ENCODE measurements at places on chromosomes 13 and 19.

DNA sequence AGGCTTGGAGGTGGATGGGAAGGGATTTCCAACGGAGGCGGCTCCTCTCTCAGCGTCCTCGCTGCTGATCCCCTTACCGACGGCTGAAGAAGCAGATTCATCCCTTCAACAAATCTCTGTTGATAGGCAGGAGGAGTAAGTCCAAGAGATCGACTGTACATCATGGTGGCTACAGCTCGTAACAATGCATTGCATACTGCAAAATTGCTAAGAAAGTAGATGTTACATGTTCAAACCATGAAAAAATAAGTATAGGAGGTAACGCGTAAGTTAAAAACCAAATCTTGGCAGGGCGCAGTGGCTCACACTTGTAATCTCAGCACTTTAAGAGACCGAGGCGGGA is 468 bp upstream of the SLC39A3 start:
- DNase-seq, result no peak

- DNase-seq, result peak; percentile 54
These were observed 126.8 kb downstream of the LMO7 start for GRCh38 chr13:75762955-75763354.

GRCh38 chr19:4538601-4538954 is 1.3 kb downstream of the LRG1 start:
- DNase-seq, result no peak

DNA sequence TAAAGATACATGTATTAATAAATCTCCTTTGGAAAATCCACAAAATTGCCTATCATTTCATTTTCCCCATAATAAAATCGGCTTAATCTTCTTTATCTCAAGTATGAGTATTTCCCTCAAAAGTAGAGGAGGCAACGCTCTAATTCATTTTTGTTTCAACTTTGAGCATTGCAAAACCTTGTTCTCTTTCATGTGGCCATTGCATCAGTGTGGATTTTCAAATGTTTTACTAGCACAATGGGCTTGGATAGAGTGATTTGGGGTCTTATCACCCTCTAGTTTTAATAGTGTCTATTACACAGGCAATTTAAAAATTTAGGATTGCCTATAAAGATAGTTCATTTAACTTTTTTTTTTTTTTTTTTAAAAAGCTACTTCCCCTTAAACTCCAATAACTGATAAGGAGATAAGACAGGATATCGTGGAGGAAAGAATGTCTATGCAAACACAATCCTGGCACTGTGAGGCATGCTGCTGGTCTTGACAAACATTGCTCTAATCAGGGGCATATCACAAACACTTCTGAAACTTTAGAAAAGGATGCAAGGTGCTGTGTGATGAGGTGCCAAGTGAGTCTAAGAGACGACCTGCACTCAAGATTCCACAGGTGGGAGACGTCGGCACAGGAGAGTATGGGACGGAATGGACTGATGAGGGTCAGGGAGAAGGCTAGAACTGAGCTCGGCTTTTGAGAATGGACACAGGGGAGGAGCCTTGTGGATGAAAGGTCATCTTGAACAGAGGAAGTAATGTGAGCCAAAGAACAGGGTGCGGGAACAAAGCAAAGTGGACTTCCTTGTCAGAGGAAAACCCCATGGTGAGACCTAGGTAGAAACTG is 199.7 kb downstream of the IRS2 start:
- no peak for DNase-seq

DNA sequence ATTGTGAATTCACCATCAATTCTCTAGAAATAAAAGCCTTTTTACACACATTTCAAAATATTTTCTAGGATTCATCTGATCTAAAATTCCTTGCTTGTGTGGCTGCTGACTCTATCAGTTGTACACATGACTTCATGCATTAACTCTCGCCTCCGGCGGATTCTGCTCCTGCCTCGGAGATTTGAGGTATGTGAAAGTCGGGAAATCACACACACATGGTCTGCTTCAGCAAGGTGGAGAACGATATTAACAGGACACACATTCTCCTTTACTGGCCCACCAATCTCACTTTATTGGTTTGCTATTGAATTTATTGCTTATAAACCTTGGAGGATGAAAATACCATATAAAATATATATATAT is 855.7 kb downstream of the SLITRK5 start:
- DNase-seq, result no peak

- DNase-seq, result no peak
These were observed 2683.8 kb downstream of the PCDH9 start for GRCh38 chr13:64546371-64546770.

DNA sequence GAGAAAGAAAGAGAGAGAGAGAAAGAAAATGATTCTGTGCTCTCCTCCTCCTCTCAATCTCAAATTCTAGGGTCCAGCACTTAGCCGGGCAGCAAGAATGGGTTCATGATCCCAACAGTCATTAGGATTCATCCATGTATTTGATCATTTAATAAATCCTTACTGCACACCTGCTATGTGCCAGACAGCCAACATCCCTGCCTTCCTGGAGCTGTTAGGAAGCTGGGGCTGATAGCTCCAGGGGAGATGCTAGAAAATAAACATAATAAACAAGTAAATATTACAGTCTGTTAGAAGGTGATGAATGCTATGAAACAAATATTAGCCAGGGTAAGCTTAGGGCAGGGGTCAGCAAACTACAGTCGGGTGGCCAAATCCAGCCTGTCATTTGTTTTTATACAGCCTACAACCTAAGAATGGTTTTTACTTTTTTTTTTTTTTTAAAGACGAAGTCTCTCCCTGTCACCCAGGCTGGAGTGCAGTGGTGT is 9.9 kb upstream of the ACP7 start:
- no peak for DNase-seq

DNA sequence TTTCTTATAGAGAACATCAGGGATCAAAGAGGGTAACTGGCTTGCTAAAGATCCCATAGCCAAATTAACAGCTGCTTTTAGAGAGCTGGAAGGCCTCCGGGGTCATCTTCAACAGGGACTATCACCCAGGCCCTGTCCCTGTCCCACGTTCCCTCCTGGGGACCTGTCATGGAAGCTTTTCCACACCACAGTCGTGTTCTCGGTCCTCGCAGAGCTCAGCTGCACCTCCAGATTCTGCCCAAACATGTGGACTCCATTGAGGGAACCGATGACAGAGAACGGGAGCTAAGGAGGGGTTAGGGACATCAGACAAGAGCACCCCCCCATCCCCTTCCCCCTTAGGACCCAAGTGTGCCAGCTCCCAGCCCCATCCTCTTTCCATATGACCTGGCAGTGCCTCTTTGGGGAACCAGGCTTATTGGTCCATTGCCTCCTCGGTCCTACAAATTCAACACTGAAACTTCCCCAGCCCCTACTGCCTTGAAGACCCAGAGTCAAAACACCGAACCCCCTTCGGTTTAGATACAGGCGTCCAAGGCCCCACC is 568 bp downstream of the FUZ start:
- no peak for DNase-seq

DNA sequence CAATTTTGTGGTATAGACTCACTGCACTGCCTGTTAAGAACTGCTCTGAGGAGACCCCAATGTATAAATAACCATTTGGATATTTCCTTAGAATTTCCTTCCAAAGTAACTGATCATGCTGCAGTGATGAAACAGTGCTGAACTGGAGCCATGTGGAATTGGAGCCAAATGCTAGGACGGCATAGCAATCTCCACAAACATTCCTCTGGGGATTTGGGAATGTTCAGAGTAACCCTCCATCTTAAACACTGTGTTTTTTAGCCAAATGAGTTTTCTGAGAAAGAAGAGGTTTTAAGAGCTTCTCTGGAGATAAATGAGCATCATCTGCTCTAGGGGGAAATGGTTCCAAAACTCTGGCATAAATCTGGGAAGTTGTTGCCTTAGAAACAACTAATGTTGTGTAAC is 98.2 kb downstream of the OLFM4 start:
- no peak for DNase-seq

DNA sequence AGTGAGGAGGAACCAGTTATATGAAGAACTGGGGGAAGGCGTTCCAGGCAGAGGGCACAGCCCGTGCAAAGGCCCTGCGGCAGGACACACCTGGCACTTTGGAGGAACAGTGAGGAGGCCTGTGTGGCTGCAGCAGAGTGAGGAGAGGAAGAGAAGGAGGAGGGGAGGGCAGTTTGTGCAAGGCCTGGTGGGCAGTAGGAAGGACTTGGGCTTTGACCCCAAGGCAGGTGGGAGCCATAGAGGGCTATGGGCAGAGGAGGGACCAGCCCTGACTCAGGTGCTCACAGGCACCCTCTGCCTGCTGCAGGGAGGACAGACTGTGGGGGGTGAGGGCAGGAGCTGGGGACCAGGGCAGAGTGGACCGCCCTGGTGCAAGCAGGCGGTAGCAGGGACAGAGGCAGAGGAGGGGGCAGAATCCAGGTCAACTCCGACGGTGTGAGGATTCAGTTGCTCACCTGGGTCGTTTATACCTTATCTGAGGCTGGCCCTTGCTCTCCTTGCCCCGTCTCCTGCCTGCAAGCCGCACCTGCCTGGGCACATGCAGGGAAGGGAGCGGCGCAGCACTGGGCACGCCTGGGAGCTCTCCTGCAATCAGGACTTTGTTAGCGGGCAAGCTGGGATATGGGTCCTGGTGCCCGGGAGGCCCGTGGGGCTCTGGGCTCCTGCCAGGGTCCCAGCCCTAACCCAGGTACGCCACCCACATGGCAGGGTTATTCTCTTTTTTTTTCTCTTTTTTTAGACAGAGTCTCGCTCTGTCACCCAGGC is 34.8 kb downstream of the NFIC start:
- no peak for DNase-seq

DNA sequence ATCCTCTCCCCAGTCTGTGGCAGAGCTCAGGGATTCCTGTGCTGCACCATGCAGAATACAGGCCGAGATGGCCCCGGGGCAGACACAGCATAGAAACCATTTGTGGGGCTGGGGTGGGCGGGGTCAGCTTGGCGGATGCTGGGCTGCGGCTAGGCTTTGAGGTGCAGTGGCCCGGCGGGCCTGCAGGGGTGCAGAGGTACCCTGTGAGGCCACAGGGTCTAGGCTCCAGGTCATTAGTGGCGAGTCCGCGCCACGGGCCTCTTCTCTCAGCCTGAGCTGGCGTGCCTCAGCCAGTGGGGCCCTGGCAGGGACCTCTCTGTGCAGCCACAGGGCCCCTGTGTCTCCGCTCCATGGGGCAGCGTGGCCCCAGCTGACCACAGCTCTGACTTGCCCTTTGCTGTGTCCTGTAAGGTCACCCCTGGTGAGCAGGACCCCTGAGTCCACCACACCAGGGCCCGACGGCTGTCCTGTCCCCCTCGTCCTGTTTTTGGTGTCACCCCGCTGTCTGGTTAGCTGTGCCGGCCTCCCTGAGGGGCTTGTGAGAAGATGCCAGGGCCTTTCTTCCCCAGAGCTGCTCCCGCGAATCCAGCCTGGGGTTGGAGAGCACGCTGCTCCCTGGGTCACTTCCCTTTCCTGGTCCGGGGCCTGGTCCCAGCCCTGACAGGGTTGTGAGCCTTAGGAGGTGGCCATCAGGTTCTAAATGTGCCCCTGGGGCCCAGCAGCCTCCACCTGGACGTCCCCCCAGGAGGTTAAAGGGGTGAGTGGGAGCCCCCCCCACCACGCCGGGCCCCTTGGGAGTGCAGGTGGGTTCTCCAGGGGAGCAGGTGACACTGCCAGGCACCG is 12.1 kb downstream of the KDM4B start:
- no peak for DNase-seq

DNA sequence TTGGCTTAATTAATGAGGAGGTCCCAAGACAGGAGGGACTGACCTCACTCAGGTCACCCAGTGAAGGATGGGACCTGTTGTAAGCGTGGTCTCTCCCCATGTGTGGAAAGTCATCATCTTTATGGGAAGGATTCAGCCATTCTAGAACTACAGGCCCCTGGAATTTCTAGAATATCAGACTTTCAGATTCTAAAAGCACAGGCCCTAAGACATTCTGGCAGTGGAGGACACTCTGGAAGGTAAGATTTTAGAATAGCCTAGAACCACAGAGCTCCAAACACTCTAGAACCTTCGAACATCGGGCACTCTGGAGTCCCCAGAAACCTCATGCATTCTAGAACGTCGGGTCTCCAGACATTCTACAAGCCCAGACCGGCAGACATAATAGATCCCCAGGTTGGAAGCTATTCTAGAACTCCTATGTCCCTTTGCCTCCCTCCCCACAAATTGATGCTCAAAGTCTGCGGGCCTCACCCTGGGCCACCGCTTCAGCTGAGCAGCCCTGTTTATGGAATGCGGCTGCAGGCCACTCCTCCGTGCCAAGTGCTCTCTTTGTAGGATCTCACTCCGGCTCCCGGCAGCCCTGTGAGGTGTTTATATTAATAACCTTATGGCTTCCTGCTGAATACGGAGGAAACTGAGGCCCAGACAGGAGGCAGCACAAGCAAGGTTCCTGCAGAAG is 1.9 kb upstream of the KLK15 start:
- DNase-seq, result no peak

- DNase-seq, result no peak
These were observed 66.7 kb upstream of the LRCH1 start for GRCh38 chr13:46486270-46486669.

GRCh38 chr13:35499196-35499662 is 22.7 kb upstream of the MAB21L1 start:
- no peak for DNase-seq

DNA sequence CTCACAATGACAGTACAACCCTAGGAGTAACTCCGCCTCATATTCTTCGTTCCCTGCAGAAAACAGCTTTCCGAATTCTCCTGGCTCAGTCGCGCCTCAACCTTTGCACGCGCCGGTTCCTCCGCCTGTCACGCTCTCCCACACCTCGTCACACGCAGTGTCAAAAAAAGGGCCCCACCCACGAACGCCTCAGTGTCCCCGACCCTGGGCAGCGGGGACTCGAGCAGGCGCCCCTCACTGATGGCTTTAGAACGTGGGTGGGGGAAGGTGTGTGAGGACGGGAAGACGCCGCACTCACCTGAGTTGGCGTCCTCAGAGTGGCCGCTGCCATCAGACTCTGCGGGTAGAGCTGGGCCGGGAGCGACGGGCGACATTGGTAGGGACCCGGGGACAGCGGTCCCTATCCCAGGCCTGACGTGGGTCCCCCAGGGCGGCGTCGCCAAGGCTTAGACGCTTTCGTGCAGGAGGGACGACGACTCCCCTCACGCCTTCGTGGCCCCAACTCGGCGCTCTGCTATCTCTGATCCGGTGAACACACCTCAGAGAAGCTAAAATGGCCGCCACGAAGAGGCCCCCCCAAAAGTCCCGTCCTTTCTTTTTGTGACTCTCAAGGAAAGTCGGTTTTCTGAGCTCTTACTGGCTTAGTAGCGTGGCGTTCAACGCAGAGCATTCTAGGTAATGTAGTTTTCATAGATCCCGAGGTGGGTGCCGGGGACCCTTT is at the start of gene ZNF154:
ZNF154 (minus strand) TSS at position 564 of the 721 bp plus-strand sequence; CDS start at position 331, 233 bp downstream.
- DNase-seq, result peak; percentile 55

GRCh38 chr13:35086667-35087066 is 144.6 kb downstream of the NBEA start:
- DNase-seq, result peak; percentile 69

GRCh38 chr13:28355822-28356371 is 139.0 kb downstream of the FLT1 start:
- no peak for DNase-seq

All from myocyte (in vitro differentiated cells).